ENCODE measurements at places on chromosomes 13 and 19.

DNA sequence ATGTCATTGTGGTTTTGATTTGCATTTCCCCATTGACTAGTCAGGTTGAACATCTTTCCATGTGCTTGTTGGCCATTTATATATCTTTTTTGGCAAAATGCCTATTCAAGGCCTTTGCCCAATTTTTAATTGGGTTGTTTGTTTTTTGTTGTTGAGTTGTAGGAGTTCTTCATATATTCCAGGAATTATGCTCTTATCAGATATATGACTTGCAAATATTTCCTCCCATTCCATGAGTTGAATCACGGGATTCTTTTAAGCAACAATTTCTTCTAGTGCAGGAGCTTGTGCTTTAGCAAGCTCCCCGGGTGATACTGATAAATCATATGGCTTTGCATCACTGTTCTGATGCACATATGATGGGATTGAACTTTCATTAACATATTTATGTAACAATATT is 47.0 kb upstream of the FLT1 start:
- DNase-seq, result no peak

GRCh38 chr13:111531505-111531904 is 211.1 kb downstream of the TEX29 start:
- DNase-seq, result no peak

- no peak for DNase-seq
Measured at GRCh38 chr19:17948514-17948900, 15.7 kb downstream of the CCDC124 start.

DNA sequence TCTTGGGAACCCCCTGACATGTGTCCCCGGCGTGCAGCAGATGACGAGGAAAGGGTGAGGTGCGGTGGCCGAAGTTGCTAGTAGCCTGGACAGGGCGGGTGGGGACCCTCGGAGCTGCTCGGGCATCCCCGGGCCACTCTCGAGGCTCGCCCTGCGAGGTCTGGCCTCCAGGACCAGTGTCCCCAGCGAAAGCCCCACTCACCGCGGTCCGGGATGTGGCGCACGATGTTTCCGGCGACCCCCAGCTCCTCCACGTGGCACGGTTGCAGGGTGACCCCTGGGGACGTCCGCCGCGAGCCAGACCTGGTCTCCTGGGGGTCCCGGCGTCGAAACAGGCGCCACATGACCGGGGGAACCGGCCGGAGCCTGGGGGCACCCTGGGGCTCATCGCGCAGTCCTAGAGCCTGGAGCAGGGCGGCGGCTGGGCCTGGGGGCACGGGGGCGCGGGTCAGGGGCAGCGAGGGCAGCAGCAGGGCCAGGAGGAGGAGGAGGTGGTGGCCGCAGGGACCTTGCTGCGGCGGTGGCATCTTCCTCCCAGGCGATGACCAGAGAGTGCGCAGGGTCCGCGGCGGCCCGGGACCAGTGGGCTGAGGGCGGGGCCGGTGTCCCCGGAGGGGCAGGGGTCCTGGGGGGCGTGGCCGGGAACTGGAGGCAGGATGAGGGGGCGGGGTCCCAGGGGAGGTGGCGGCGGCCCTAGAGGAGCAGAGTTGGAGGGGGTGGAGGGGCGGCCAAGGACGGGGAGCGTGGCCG is 26.0 kb downstream of the CERS1 start:
- DNase-seq, result no peak

GRCh38 chr13:107585469-107586180 is 629.7 kb downstream of the LIG4 start:
- DNase-seq, result no peak

DNA sequence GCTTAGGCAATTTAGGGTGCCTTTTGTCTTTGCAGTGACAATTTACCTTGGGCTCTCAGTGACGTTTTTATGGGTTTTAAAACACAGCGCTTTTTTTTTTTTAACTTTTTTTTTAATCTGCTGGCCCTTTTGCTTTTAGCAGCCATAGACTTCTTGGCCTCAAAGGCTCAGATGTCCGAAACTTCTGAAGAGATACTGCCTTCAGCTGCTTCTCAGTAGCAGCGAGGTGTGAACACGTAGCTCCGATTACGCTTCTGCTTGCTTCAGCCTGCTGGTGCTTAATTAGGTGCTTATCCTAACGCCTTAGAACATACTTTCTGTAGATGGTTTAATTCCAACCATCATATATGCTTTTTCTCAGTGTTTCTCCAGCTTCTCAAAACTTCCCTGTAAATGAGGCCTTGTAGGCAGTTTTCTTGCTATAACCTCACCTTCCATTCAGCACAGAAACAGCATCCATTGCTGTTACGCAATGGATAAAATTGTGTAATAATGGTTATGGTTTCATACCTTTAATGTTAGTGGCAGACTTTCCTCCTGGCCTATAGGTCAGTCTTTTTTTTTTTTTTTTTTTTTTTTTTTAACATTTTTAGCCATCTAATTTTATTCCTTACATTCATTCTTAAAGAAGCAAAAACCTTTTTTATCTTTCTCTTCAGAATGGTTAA is 723.9 kb downstream of the GPC5 start:
- DNase-seq, result no peak

GRCh38 chr13:47545201-47546024 is 455.7 kb downstream of the SUCLA2 start:
- no peak for DNase-seq

DNA sequence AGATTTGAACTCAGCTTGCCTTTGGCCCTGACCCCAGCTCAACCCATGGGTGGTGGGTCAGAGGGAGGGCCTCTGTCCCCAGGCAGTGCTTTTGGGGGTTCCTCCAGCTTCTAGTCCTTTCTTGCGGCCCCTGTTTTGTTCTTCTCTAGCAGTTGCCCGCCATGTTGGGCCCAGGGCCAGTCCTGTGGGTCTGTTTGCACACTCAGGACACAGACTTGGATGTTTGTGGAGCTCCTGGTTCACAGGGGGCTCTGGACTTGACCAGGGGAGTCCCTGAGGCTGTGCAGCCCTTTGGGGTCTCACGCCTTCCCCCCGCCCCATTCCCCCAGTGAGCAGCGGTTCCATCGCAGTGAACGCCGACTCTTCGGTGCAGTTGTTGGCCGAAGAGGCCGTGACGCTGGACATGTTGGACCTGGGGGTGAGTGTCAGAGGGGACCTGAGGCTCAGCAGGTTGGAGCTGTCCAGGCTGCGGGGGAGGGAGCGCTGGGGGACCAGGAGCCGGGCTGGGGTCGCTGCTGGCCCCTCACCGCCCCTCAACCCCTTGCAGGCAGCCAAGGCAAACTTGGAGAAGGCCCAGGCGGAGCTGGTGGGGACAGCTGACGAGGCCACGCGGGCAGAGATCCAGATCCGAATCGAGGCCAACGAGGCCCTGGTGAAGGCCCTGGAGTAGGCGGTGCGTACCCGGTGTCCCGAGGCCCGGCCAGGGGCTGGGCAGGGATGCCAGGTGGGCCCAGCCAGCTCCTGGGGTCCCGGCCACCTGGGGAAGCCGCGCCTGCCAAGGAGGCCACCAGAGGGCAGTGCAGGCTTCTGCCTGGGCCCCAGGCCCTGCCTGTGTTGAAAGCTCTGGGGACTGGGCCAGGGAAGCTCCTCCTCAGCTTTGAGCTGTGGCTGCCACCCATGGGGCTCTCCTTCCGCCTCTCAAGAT is 2.5 kb downstream of the ATP5F1D start:
- no peak for DNase-seq

- no peak for DNase-seq
Measured at GRCh38 chr13:112769615-112770014, 79.8 kb downstream of the ATP11A start.

DNA sequence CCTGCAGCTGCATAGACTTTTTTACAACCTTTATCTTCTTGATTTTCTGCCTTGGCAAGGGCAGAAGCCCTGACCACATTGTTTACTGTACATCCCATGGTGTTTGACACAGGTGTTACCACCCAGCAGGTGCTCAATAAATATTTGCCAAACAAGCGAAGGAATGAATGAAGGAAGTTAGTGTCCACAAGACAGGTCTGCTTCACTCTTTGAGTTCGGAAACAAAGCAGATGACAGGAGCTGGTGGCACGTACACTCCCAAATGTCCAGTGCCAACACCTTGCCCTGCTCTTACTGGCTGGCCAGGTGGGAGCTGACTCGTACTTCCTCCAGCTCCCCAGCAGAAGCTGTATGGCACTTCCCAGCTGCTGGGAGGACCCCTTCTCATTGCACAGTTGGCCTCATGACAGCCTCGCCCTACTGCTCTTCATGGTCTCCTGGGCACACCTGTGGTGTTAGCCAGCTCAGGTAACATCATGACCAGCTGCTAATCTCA is 22.0 kb upstream of the MUC16 start:
- DNase-seq, result no peak

DNA sequence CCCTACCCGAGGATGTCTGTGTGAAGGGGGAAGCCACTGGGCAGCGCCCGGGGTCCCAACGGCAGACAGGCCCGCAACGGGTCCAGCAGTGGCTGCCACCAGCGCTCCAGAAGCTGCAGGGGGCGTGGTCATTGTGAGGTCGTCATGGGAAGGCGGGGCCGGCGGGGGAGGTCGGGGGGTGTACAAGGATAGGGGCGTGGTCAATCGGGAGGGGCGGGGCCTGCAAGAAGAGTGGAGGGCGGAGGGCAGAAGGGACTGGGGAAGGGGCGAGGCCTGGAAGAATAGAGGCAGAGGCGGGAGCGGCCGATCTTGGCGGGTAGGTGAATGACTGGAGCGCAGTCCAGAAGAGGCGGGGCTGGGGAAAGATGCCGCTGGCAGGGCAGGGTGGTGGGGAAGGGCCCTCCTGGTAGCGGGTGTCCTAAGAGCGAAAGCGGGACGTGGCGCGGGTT is 4.4 kb downstream of the FUZ start:
- no peak for DNase-seq
